ENCODE measurements at places on chromosomes 4 and X.

DNA sequence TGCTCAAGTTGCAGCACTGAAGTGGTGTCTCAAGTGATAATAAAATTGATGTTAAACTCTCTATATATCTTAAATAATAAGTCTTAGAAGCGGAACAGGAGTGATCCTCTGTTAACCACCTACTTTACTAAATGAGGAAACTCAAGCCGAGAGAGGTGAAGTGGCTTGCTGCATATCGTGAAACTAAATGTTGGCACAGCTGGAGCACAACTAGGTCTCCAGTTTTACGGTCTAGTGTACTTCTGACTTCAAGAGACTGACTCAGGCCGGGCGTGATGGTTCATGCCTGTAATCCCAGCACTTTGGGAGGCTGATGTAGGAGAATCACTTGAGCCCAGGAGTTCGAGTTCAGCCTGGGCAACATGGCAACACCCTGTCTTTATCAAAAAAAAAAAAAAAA lies 35.5 kb upstream of the PLS3 start:
- no peak for DNase-seq

DNA sequence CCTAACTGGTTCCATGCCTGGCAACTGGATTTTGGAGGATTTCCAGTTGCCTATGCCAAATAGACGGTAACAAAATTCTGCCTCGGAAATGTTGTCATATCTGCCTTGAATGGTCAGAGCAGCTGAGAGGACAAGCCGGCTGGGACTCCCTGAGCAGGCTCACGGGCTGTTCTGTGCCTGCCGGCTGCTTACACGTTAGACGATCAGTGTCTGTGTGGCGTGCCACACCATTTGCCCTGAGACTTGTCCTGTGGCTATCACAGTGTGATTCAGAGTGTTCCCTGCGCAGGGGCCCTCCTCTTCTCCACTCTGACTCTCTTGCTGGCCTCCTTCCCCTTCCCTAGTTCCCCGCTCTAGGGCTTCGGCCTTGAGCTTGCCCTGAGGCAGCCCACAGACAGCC lies 42.4 kb downstream of the RAI2 start:
- no peak for DNase-seq

GRCh38 chr4:40915318-40916217 lies 165.8 kb downstream of the NSUN7 start:
- DNase-seq = peak; percentile 59

- no peak for DNase-seq
These were observed 17.7 kb downstream of the SLC10A6 start for GRCh38 chr4:86831262-86832130.

DNA sequence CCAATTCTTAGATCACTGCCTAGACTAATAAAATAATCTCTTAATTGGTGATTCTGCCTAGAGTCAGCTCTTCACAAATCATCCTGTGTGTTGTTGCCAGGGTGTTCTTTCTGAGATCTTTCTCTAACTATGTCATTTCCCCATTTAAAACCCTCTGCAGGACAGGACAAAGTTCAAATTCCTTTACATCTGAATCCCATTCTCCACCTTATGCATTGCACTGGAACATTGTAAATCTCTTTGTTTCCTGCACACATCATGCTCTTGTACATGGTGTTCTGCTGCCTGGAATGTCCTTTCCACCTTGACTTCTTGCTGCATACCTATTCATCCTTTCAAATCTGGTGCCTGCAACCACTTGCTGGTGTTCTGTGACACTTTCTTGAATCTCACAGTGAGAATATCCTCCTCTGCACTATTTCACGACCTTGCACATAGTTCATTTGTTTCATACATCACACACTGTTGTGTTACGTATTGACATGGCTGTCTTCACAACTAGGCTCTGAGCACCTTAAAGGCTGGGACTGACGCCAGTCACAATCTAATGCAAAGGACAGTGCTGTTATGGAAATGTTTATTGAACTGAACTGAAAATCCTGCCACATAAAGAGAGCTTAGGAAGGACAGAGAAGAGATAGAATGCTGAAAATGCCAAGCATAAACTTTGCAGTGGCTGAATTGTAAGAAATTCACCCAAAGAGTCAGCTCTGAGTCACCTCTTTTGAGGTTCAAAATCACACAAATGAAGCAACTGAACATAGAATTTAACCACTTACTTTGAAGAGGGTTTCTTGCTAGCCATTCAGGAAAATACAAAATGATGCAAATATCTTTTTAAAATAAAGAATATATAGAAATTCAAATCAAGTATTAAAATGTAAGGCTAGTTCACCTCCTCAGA lies 26.4 kb upstream of the SMIM14 start:
- DNase-seq = no peak

DNA sequence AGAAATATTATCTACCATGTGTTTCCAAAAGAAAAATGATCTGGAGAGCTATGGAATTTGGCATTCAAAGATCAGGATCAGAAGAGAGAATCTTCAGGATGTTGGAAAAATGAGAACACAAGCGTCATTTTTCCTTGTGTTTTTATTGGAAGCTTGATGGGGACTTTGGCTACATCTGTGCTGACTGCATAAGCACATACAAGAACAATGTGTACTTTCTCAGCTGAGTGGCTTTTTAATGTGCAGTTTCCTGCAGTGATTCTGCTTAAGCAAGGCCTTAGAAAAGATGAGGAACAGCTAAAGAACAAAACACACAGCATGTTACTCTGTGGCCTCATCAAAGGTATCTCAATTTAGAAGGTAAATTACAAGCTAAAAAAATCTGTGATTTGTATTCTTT lies 1039.9 kb downstream of the GLUD2 start:
- no peak for DNase-seq

GRCh38 chrX:3695536-3695935 lies 17.9 kb downstream of the PRKX start:
- no peak for DNase-seq

DNA sequence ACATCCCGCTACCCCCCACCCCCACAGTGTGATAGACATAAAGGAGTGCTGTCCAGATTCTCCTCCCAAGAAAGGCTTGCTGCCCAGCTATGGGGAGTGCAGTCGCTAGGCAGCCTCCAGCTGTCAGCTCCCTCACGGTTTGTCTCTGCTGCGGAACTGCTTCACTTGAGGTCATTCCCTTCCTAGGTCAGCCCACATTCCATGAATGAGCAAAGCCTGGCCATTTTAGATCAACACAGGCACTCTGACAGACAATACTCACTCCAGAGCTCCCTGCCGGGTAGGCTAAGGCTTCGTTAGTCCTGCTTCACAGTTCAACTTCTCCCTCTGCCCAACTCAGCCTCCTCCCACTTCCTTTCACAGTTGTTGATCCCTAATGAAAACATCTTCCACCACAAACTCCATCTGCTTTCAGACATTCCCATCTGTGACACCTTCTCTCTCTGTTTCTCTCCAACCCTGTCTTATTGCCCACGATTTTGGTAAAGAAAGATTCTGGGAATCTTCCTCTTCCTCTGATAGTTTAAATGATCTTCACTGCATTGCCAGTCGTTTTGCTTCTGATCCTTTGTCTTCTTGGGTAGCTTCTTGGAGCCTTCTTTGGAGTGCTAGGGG lies 318.9 kb upstream of the F9 start:
- DNase-seq = no peak

DNA sequence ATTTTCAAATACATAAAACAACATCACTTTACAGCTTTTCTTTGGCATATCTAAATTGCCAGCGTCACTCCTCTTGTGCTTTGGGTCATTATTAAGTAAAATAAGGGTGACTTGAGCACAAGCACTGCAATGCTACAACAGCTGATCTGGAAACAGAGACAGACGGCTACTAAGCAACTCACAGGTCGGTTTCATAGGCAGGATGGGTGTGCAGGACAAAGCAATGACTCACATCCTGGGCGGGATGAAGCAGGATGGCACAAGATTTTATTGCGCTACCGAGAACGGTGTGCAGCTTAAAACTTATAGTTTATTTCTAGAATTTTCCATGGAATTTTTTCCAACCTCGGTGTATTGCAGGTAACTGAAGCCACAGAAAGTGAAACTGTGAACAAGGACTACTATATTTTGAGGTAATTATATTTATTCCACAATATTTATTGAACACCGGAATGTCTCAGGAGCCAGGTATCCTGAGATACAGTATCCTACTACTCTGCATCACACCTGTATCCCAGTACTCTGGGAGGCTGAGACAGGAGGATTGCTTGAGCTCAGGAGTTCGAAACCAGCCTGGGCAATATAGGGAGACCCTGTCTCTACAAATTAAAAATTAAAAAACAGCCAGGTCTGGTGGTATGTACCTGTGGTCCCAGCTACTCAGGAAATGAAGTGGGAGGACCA lies 215.5 kb downstream of the APBB2 start:
- DNase-seq = no peak

DNA sequence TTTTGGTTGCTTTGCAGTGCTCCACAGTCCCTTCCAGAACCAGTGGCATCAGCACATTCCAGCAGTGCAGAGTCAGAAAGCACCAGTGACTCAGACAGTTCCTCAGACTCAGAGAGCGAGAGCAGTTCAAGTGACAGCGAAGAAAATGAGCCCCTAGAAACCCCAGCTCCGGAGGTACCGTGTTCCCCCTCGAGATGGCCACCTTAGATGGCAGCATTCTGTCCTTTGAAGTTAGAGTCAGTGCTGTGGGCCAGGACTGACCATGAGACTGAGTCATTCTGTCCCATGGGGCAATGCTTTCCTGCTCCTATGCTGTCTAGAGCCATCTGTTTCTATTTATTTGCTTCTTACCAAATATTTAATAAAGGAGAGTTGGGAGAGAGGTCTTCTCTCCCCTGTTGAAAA lies 112.3 kb downstream of the KLHL8 start:
- DNase-seq = peak; percentile 28

DNA sequence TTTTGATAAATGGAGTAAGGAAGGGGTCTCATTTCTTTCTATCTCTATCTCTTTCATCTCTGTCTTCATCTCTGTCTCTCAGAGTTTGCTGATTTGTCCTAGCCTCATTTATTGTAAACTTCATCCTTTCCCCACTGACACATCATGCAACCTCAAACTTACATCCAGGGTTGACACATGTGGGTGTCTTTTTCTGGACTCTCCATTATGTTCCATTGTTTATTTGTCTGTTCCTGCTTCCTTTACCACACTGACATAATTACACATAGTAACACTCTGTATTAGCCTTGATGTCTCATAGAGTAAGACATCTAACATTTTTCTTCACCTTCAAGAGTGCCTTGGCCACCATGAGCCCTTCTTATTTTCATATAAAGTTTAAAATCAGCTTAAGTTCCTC lies 8.1 kb upstream of the SRD5A3 start:
- no peak for DNase-seq

- DNase-seq = no peak
These were observed 6.7 kb upstream of the IRAK1 start for GRCh38 chrX:154026136-154027021.

GRCh38 chrX:129310000-129310399 lies 213.3 kb downstream of the SMARCA1 start:
- no peak for DNase-seq

DNA sequence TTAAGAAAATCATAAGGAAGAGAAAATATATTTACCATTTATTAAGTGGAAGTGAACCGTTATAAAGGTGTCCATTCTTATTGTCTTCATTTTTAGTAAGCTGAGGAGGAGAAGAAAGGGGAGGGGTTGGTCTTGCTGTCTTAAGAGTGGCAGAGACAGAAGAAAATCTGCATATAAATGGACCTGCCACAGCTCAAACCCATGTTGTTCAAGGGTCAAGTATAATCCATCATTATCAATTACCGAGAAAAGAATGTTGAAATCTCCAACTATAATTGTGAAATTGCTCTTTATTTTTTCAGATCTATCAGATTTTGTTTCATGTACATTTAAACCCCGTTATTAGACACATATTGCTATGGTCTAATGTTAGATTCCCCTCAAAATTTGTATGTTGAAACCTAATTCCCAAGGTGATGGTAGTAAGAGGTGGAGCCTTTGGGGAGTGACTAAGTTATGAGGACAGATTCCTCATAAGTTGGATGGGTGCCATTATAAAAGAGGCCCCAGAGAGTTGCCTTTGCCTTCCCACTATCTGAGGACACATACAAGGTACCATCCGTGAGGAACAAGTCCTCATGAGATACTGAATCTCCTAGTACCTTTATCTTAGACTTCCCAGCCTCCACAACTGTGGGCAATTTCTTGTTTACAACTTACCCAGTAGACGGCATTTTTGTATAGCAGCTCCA lies 58.5 kb upstream of the SMAD1 start:
- DNase-seq = no peak

DNA sequence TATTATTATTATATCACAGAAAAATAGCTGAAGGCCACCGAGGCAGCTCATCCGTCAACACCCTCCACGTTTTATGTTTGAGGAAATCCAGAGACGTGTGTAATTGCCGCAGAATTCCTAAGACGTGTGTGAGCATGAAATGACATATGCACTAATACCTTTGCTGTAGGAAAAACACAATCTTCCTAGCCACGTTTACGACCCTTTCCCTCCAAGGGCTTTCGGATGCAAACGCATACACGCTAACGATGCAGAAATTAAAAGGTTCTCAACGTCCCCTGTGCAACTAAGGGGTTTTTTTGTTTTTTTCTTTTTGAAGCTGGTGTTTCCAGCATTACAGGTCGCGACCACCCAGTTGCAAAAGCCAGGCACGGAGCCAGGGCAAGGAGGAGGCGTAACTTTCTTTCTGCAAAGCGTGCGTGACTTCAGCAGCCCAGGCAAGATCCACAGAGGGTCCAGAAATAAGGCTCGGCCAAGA lies 33.8 kb downstream of the CRLF2 start:
- no peak for DNase-seq

- no peak for DNase-seq
These were observed 55.3 kb upstream of the RAPGEF2 start for GRCh38 chr4:159047478-159048165.

- no peak for DNase-seq
These were observed 63.7 kb downstream of the CLDN22 start for GRCh38 chr4:183256343-183256742.

GRCh38 chr4:83905952-83906351 lies 370.0 kb downstream of the GPAT3 start:
- no peak for DNase-seq

GRCh38 chr4:121709766-121710405 lies 13.1 kb upstream of the ANXA5 start:
- no peak for DNase-seq

GRCh38 chr4:89837385-89837992 lies 528 bp upstream of the SNCA start:
- DNase-seq = no peak

GRCh38 chr4:40627540-40627939 lies 2.1 kb downstream of the RBM47 start:
- DNase-seq = no peak

DNA sequence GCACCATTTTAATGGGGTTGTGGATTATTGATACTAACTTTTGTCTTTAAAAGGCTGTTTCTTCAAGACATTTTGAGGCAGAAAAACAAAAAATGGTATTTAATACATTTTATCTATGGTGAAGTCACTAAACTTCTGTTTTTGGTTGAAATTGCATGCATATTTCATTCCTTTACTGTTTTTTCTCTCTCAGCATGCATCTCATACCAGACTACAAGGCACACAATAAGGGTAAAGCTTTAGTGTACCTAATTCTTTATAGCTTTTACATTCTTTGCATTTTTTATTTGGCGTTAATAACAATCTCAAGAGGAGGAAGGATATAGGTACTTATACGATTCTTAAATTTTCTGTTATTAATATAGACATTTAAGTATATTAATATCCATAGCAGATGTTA lies 151.0 kb upstream of the DKK2 start:
- no peak for DNase-seq

- no peak for DNase-seq
These were observed 8.5 kb downstream of the PCGF3 start for GRCh38 chr4:714087-714486.

GRCh38 chr4:20326460-20326859 lies 74.8 kb downstream of the SLIT2 start:
- no peak for DNase-seq

Measured in T-helper 2 cell (primary cell).